ENCODE measurements at places on chromosomes 5 and 9.

DNA sequence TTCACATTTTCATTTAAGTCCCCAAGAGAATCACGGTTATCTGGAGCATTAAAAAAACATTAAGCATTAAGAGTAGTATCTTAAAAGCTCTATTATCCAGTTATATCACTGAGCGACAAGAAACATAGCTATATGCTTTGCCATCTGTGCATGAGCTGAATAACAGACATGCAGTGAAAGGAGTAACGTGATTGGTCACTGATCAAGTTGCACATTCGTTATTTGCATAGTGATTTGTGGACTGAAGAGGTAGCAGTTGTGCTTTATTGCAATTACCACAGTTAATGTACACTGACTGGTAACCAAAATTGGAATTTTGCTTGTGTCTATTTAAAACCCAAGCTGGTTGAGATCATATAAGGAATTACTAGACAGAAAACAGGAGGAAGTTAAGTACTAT, 107.4 kb downstream of the MCTP1 start:
- DNase-seq = no peak

DNA sequence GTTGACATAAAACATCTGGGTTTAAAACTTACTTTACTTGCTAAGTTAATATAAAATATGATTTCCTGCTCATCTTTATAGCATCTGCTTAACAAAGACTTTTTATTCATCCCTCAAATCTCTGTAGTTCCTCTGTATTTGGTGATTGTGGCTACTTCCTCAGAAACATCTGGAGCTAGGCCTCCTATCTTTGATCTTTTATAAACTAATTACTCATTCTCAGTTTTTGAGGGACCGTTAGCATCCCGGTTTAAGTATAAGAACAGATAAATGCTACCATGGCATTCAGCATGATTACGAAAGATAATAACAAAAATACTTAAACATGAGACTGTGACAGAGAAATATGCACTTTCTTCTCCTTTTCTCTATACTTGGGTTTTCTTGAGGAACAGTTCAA, 85.3 kb downstream of the SLC38A9 start:
- DNase-seq = no peak

- no peak for DNase-seq
Observed at GRCh38 chr9:136201609-136202453, 3.1 kb downstream of the LHX3 start.

DNA sequence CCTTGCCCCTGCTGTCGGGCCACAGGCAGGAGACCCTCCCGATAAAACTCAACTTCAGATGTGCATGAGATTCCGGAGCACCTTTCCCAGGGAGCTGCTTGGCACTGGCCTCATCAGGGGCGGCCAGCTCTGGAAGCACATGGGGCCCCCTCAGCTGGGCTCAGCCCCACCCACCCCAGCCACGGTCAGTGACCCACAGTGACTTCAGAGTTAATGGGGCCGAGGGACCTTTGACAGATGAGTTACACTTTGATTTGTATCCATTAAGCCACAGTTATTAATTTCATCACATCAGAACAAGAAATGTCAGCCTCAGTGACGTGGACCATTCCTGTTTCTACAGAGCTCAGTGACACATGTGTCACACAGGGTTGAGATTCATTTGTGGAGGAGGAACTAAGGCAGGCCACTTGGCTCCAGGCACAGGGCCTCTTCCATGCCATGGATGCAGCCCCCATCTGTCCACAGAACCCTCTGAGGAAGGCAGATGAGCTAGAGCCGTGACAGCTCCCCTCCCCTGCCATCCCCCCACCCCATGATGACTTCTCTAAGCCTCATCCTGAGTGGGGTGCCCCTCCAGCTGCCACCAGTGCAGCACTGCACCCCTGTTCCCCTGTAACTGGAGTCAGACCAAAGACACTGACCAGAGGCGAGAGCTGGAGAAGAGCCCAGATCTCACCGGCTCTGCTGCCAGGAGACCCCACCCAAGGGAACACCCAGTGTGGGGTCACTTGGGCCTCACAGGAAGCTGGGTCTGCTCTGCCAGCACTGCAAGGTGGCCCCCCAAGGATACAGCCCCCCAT, 69.4 kb upstream of the ADAMTS2 start:
- no peak for DNase-seq

All from GF-D8 (cell line).